Fibroblast of skin of right biceps (primary cell): ENCODE measurements at places on chromosomes 12 and 14.

GRCh38 chr14:102825307-102826095 is 48.3 kb downstream of the TRAF3 start:
- no peak for DNase-seq

- no peak for DNase-seq
These were observed 116.1 kb upstream of the FBXO33 start for GRCh38 chr14:39548358-39548757.

DNA sequence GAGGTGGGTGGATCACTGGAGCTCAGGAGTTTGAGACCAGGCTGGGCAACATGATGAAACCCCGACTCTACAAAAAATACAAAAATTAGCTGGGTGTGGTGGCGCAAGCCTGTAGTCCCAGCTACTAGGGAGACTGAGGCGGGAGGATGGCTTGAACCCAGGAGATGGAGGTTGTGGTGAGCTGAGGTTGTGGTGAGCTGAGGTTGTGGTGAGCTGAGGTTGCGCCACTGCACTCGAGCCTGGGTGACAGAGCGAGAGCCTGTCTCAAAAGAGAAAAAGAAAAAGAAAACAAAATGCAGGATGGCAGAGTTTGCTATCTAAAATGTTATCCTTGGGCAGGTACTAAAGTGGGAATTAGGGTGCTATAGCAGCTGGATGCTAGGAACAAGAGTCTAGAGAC is 10.8 kb upstream of the GPRC5A start:
- no peak for DNase-seq

DNA sequence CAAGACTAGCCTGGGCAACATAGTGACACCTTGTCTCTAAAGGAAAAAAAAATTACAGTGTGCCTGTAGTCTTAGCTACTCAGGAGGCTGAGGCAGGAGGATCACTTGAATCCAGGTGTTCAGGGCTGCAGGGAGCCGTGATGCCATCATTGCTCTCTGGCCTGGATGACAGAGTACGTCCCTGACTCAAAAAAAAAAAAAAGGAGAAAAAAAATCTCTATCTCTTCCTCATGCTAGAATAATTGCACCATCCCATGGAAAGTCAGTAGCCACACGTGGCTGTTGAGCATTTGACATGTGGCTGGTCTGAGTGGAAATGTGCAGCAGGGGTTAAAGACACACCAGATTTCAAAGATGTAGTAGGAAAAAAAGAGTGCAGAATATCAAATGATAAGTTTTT is 3.8 kb downstream of the RILPL1 start:
- no peak for DNase-seq

DNA sequence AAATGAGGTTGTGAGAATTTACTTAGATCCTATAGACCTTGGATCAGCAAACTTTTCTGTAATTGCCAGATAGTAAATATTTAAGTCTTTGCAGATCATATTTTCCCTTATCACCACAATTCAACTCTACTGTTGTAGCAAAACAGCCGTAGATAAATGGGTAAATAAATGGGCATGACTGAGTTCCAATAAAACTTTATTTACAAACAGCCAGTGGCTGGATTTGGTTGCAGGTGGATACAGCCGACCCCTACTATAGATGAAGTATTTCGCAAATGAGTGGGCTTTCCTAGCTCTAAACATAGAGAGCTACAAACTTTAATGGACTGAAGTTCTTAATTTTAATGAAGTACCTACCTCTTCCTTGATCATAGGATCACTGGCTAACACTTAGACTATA is 100.7 kb downstream of the GPATCH2L start:
- no peak for DNase-seq

GRCh38 chr14:29475641-29476040 is 452.0 kb downstream of the PRKD1 start:
- DNase-seq: no peak

DNA sequence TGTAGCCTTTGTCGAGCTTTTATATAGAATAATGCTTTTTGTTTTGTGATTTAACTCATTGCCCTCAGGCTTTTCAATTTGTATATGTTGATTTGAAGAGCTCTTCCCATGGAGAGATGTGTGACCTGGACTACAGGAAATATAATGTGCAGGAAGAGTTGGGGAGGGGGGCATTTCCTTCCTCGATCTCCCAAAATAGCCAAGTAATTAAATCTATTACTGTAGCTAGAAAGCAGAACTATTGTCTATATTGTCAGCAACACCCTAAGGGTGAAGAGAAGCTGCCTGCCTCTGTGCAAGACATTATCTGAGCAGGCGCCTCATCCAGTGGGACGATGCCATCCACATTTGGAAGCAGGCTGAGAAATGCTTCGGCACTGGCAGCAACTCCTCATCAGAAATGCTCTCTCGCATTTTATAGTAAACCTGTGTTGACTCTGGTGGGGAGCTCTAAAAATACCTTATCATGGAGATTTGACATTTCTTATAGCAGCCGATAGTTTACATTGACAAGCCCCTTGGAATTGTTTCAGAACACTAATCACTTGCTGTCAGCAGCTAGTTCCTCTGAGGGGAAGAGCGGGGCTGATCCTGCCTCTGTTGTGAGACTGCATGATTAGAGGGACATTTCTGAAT is 392.5 kb upstream of the RGS6 start:
- DNase-seq: peak; percentile 46

DNA sequence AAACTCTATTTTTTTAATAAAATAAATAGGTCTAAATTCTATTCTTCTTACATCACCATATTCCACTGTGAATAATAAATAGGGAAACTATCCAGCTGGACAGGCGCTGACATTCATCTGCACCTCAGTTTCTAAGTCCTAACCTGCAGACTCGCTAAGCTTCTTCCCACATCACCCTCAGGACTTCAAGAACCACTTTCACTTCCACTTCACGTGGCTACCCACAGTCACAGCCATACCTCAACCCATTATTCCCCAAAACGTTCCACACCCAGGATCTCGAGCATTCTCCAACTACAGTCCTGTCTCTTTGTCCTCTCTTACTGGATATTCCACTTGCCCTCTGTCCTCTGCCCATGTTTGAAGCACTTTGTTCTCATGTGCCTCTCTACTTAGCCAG is 71.1 kb downstream of the C2CD5 start:
- DNase-seq: no peak

DNA sequence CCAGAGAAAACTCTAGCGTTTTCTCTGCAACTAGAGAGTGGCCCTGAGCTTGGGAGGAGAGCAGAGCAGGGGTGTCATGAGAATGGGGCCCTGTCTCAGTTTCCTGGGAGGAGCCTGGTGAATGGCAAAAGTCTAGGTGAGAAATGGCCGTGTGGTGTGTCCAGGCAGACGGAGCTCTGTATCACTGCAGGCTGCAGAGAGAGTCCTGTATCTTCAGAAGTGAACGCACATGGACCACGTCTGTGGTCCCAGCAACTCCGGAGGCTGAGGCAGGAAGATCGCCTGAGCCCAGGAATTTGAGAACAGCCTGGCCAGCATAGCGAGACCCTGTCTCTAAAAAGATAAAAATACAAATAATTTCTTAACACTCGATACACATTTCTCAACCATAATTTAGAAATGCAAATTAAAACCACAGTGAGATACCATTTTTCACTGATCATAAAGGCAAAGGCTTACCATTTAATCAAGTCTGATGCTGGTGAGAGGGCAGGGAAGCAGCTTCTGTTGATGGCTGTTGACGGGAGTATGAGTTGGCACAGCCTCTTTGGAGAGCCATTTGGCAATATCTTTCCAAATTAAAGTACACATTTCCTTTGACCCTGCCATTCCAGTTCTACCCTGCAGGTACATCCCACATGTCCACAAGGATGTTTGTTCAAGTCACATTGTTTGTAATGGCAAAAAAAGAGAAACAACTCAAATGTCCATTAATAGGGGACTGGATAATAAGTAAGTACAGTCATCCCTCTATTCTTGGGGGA is 51.0 kb downstream of the NFKBIA start:
- DNase-seq: no peak

DNA sequence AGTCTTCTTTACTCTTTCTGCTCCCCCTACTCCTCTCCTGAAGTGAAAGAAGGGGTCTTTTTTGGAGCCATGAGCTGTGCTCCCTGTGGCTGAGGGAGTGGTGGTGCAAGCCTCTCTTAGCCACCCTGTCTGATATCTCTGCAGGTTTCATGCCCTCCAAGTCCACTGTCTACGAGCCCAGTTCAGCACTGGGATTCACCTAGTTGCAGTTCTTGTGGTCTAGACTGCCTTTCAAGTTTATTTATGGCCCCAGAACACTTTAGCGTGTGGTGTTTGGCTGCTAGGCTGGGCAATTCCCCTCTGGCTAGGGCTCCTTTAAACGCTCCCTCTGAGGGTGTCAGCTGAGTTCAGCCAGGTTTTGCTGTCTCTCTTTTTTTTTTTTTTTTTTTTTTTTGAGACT is 908.6 kb downstream of the TRHDE start:
- no peak for DNase-seq

DNA sequence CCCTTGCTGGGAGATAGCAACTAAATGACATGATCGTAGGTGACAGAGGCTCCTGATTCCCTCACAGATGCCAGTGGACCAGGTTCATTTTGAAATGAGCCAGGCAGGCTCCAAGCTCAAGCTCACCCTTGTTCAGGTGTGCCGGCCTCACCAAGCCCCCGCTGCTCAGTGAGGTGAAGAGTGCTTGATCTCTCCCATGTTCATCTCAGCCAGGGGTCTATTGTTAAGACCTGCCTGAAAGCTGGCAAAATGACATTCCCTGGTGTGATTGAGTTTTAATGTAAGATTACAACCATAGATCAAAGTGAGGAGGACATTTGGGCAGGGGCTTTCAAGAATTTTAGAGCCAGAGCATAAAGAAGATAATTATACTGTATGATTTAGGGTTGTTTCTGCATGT is 497.9 kb downstream of the EGLN3 start:
- no peak for DNase-seq

GRCh38 chr12:80268924-80269749 is 169.8 kb downstream of the OTOGL start:
- DNase-seq: peak; percentile 95

DNA sequence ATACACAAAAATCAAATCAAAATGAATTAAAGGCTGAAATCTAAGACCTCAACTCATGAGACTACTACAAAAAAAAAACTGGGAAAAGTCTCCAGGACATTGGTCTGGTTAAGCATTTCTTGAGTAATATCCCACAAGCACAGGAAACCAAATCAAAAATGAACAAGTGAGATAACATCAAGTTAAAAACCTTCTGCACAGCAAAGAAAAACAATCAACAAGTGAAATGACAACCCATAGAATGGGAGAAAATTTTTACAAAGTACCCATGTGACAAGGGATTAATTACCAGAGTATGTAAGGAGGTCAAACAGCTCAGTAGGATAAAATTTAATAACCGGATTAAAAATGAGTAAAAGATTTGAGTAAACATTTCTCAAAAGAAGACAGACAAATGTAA is 338.7 kb downstream of the SLC16A7 start:
- no peak for DNase-seq
